NCI-H446 (cell line): ENCODE measurements at places on chromosomes 6 and 20.

DNA sequence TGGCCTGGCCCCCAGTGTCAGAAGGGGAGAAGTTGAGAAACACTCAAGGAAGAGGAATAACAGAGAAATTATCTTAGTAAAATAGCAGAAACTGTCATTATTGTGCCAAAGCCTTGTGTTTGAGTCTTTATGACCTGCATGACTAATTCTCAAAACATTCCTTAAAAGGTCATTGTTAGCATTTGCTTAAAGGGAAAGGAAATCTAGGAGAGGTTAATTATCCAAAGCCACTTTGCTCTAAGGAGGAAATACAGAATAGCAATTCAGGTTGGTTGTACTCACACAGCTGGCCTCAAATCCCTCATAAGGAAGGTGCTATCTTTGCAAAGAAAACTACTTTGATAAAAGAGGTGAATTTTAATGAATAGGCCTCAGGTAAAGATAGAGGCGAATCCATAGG lies 516.7 kb downstream of the CBLN4 start:
- no peak for DNase-seq

- DNase-seq, result no peak
Measured at GRCh38 chr6:111184827-111185532, 97.7 kb downstream of the SLC16A10 start.

DNA sequence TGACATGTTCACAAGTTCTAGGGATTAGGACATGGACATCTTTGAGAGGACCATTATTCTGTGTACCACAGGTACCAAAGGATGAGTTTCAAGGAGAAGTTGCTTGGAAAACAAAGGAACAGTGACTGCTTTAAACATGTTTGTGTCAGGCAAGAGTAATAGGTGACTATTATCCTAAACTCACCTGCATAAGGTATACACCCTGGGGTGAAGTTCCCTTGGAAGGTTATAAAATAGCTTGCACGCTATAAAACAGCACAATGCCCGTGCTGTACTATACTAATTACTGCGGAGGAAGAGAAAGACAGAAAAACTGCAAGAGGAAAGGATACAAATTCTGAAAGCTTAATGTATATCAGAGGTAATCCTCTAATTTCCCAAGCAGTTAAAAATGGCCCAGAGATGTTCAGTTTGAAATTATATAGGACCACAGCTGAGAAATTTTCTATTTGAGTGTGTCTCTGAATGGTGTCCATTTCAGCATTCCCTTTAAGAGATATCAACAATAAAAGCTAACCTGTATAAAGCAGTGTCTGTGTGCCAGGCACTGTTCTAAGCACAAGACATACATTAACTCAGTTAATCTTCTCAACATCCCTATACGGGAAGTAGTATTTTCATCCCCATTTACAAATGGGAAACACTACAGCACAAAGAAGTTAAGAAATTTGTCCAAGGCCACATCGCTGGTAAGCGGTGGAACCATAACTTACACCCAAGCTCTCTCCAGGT lies 19.7 kb downstream of the TBC1D32 start:
- no peak for DNase-seq

GRCh38 chr6:156131221-156131903 lies 645.8 kb upstream of the ARID1B start:
- DNase-seq, result no peak

DNA sequence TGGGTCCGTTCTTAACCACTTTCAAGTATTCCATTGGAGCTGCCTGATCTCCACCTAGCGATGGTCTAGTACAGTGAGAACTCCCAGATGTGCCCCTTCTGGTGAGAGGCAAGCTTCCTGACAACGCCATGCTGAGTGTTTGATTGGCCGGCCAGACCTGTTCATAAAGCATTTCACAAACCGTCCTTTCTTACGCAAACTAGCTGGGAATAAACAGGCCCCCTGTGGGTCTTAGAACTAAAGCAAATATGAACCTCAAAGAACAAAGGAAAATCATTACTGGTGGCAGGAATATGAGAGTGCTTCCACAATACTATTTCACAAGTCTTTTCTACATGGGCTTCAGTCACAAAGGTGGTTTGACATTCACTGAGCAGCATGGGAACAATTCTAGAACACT lies 15.6 kb upstream of the GCNT2 start:
- DNase-seq, result no peak

DNA sequence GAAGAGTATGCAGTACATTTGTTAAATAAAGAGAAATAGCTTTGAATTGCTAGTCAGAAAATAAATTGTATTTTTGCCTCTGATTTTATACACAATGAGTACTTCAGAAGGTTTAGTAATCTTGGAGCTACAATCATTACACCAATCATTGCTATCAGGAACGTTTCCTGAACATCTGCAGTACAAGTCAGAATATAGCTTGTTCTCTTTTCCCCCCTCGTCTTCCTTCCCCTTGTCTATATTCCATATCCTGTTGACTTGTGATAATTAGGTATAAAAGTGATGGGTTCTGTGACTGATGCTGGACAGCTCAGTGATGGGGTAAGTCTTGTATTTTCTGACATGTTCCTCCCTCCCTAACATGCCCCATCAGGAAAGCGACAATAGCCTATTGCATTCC lies 94.0 kb downstream of the AHI1 start:
- no peak for DNase-seq

DNA sequence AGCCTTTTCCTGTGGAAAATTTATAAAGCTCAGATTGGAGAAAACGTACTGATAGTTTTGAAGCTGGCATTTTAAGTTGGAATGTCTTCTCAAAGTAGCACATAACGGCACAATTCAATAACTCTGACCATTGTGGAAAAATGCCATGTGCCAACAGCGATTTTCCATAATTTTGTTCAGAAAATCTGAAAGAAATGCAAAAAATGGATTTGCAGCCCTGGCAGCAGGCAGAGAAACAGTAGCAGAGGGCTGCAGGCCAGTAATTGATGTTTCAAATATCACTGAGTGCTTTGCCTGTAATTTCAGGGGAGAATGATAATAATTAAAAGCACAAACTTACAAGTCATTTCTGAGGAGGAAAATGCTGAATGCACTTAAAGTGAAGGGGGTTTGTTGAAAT lies 507.4 kb downstream of the MAFB start:
- no peak for DNase-seq

- DNase-seq, result no peak
Measured at GRCh38 chr6:135622081-135622480, 124.5 kb upstream of the AHI1 start.

DNA sequence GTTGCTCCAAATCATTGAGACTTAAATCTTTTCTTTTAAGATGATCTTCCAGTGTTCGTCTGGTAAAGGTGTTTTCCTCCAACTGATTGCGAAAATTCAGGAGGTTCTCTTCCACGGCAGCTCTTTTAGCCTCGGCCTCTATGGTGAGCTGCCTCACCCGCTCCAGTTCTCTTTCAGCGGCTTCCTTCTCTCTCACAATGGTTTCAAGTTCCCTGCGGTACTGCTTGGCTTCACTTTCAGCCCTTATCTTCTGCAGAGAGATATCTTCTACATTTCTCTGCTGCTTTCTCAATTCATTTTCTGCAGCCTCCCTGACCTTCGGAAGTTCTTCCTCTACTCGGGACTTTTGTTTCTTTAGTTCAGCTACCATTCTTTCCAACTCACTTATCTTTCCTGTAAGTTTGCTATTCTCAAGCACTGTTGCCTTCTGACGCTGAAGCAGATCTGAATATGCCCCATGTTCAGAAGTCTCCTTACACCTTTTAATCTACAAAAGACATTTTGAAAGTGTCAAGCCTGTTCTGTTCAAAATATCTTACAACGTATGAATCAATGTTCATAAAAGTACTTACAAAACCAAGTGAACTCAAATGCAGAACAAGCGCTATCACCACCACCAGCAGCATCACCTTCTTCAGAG lies 22.3 kb downstream of the DST start:
- no peak for DNase-seq

DNA sequence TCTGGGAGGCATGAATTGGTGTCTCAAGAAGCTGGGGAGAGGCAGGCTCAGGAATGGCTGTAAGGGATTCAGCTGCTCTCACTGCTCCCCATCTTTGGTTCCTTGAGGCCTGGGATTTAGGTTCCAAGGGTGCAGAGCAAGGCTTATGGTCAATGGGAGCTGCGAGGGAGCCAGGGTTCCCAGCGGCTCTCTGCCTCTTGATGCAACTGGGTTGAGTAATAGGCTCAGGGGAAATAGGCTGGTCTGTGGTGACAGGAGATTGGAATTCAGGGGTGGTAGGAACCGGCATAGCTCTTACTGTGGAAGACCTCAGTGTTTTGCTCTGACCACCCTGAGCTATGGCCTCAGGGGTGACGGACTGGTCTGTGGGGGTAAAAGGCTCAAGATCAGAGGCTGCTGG lies 13.0 kb upstream of the NRM start:
- DNase-seq, result no peak

DNA sequence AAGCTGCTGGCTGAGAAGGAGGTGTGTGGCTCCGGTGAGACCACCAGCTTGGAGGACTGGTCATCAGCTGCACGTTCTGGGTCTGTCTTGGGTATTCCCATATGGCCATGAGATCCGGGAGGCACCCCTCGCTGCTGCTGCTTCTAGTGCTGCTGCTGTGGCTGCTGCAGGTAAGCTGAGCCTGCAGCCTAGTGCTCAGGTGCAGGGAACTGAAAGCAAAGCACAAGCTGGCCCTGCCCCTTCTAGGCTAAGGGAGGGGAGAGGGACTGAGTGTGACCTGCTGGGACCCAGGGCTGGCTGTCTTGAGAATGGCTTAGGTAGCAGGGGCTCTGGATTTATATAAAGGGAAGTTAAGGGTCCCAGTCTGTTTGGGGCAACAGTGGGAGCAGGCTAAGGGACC lies 403 bp downstream of the CDH26 start:
- no peak for DNase-seq

DNA sequence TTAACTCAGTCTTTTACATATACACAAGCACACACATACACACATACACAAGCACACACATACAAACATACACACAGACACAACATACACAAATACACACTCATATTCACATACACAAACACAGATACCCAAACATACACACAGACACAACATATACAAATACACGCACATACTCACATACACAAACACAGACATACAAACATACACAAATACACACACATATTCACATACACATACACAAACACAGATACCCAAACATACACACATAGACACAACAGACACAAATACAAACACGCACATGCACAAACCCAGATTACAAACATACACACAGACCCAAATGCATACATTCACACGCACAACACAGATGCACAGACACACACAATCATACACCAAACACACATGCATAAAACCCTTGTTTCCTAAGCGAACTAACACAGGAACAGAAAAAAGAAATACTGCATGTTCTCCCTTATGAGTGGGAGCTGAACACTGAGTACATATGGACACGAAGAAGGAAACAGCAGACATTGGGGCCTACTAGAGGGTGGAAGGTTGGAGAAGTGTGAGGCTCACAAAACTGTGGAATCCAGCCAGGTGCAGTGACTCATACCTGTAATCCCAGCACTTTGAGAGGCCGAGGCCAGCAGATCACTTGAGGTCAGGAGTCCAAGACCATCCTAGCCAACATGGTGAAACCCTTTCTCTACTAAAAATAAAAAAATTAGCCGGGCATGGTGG lies 34.2 kb downstream of the PIM1 start:
- DNase-seq, result no peak

DNA sequence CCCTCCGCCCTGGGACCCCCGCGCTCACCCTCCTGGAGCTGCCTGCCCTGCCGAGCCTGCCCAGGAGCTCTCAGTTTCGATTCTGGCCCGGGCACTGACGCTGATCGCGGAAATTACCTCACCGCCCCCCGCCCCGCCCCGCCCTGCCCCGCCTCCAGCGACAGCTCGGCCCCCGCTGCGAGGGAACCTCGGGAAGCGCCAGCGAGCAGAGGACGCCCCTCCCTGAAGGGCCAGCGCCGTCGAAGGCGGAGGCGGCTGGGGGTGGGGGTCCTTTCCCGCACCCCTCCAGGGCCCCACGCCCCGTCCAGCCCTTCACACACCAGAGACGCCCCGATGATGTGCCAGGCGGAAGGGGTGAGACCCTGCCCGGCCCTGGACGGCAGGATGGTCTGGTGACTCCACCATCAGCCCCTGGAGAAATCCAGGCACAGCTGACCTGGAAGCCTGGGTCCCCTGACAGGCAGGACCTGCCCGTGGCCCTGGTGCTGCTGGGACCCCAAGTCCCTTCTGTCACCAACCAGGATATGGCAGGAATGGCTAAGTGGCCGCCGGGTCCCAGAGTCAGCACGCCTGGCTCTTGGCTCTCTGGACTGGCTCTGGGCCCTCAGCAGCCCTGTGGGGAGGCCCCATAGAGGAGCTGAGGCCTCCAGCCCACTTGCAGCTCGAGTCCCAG lies at the start of gene HELZ2:
HELZ2 (minus strand) TSS at position 84 of the 673 bp plus-strand sequence. CDS start 1,854 bp downstream, outside the sequence.
- DNase-seq, result peak; percentile 38

- DNase-seq, result no peak
Measured at GRCh38 chr20:46423342-46423741, 16.9 kb upstream of the ELMO2 start.

GRCh38 chr6:113370508-113371502 lies 486.3 kb upstream of the MARCKS start:
- no peak for DNase-seq

GRCh38 chr6:117496383-117496990 lies 14.0 kb downstream of the DCBLD1 start:
- no peak for DNase-seq

- DNase-seq, result no peak
Measured at GRCh38 chr6:170446841-170447560, 106.1 kb downstream of the PSMB1 start.

GRCh38 chr20:60857708-60858107 lies 394.4 kb upstream of the CDH4 start:
- no peak for DNase-seq

GRCh38 chr20:35027301-35027700 lies 65.3 kb downstream of the TRPC4AP start:
- no peak for DNase-seq

DNA sequence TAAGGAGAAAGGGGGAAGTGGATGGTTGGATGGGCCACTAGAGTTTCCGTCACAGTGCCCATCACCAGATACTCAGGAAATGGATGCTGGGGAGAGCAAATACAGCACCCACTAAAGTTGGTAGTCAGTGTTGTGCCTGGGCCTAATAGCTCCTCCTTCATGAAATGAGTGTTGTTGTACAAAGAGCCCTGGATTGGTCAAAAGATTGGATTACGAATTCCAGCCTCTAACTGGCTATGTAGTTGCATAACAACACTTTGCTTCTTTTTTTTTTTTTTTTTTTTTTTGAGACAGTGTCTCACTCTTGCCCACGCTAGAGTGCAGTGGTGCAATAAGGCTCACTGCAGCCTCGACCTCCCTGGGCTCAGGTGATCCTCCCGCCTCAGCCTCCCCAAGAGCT lies 27.4 kb downstream of the KCNG1 start:
- no peak for DNase-seq

DNA sequence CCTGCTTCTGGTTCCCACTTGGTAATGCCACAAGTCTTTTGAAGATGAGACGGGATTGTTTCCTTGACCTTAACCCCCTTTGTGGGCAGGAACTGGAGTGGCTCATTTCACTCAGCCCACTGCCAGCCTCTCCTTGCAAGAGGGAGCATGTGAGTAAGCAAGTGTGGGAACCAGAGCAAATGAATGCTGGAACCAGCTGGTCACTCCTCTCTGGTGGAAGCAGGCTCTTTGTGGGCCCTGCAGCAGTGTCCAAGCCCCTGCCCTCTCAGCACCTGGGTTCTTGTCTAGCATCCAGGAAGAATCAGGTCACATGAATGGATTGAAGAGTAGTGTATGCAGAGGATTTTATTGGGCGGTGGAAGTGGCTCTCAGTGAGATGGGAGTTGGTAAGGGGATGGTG lies 944.5 kb downstream of the QKI start:
- DNase-seq, result no peak
